ENCODE measurements at places on chromosomes 5 and 9. TPM values are rescaled to one million over a fixed set of nuclear protein-coding genes. Genes with fewer than 3 reads are reported as not detected.

- no peak for DNase-seq
These were observed 5.5 kb upstream of the SCGB3A1 start for GRCh38 chr5:180596668-180597231.

DNA sequence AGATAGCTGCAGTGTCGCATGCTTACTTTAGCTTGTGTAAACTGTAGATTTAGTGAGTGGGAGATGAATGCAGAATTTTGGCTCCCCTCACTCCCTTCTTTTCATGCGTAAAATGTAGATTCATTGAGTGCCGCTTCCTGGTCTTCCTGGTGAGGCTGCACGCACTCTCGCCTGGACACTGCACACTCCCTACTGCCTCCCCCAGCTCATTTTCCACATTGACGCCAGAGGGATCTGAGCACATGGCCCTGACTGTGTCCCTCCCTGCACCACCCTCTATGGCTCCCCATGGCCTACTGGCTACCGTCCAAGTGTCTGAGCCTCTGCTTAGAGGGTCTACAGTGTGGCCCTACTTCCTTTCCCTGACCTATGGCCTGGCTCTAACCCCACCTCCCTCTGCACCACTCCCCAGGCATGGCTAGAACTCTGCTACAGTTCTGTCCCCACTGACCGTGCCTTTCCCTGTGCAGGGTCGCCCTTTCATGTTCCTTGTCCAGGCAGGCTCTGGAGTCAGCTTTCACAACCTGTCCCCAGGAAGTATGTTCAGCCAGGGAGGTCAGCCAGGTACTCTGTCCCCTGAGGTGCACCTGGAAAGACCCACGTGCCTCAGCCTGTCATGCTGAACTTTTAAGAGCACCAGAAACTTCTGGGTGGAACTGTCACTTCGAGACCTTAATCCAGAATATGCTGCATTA, 160.6 kb downstream of the COL23A1 start:
- DNase-seq: no peak

The TMEM174 gene
- not detected for total RNA-seq

GRCh38 chr9:9817176-9817575, 795.6 kb downstream of the PTPRD start:
- no peak for DNase-seq

DNA sequence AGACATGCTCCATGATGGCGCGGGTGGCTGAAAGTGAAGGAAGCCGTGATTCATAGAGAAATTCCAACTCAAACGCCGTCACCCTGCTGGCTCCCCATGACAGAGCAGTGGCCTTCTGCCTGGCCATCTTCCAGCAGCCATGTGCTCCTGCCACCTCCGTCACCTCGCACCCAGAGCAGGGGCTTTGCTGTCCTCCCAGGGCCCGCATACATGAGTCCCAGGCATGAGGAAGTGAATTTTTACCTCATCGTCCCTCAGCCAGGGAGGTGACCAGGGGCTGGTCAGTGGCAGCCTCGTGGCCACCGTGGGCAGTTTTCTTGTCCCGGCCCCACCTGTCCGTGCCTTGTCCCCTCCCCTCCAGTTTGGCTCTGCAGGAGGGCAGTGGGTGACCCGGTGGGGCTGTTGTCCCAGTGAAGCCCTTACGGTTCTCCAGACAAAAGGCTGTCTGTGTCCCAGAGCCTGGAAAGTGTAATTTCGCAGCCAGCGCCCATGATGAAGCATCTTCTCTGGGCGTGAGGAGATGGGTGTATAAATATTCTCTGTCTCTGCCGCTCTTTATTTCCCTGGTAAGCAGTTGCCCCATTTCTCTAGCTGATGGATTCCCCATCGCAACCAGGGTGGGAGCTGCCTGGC, 124.0 kb upstream of the LMX1B start:
- no peak for DNase-seq
